ENCODE measurements at places on chromosomes 13 and 19.

- no peak for DNase-seq
Observed at GRCh38 chr13:75410207-75410606, 71.8 kb downstream of the TBC1D4 start.

- no peak for DNase-seq
Observed at GRCh38 chr19:39705578-39706188, 1.4 kb downstream of the LGALS14 start.

- DNase-seq, result no peak
Observed at GRCh38 chr19:410243-410781, 1.4 kb upstream of the C2CD4C start.

GRCh38 chr19:43534816-43535761 lies 2.1 kb downstream of the ZNF575 start:
- DNase-seq, result peak; percentile 89

DNA sequence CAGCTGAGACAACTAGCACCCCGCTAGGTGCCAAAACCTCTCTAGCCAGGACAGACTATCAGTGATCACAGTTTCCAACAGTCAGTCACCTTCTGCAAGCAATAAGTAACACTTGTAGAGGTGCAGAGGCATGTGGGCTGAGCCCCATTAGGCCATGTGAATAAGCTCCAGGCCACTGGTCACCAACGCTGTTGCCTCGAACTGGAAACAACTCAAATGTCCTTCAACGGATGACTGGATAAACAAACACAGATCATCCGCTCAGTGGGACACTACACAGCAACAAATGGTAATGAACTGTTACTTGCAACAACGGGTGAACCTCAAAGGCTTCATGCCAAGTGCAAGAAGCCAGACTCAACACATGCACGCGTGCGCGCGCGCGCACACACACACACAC lies 27.5 kb upstream of the TMEM160 start:
- DNase-seq, result no peak

DNA sequence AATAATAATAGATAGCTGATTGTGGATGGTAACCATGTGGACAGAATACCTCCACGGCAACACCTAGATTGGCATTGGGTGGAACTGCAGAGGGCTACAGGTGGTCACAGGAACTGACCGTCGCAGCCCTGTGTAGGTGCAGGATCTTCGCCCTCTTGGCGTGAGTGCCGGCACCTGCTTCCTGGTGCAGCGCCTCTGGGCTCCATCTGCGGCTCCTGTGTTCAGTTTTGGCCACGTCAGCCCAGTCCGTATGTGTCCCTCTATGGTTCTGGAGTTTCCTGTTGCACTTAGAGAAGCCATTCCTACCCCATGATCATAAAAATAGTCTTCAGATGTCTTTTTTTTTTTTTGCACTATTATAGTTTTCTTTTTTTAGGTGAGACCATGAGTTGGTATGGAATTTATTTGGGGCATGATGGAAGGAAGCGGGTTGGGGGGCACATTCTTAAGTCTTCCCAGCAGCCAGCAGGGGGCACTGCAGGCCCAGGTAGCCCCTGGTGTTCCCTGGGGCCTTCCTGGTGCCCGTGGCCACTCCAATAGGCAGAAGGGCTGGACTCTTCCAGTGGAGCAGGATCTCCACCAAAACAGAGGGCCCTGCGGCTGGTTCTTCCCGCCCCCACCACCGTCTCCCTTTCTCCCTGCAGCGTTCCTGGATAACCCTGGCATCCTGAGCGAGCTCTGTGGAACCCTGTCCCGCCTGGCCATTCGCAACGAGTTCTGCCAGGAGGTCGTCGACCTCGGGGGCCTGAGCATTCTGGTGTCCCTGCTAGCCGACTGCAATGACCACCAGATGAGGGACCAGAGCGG lies 10.1 kb upstream of the SLC25A42 start:
- DNase-seq, result no peak

DNA sequence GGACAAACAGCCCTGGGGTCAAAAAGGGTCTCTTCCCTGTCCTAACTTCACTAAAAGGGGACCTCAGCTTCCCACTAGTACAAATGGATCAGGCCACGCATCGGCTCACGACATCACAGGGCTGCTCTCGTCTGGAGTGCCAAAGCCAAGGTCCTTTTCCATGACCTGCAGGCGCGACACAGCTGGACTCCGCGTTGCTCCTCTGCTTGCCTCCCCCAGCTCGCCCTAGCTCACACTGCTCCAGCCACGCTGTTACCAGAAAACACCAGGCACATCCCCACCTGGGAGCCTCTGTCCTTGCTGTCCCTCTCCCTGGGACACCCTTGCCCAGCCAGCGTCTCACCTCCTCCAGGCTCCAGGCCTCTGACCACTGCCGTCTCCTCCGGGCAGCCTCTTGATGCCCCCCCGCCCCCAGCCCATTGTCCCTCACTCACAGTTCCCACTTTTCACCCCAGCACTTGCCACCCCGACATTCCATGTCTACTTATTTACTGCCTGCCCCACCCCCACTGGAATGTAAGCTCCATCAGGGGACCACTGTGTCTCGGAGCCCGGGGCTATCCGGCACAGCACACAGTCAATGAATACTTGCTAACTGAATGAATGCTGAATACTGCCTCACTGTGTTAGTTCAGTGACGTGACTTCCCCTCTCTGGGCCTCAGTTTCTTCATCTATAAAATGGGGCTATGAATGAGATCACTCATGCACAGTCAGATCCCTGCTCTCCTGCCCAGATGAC lies 20.7 kb downstream of the AKT2 start:
- no peak for DNase-seq

GRCh38 chr13:62014299-62014698 lies 598.6 kb upstream of the PCDH20 start:
- no peak for DNase-seq

DNA sequence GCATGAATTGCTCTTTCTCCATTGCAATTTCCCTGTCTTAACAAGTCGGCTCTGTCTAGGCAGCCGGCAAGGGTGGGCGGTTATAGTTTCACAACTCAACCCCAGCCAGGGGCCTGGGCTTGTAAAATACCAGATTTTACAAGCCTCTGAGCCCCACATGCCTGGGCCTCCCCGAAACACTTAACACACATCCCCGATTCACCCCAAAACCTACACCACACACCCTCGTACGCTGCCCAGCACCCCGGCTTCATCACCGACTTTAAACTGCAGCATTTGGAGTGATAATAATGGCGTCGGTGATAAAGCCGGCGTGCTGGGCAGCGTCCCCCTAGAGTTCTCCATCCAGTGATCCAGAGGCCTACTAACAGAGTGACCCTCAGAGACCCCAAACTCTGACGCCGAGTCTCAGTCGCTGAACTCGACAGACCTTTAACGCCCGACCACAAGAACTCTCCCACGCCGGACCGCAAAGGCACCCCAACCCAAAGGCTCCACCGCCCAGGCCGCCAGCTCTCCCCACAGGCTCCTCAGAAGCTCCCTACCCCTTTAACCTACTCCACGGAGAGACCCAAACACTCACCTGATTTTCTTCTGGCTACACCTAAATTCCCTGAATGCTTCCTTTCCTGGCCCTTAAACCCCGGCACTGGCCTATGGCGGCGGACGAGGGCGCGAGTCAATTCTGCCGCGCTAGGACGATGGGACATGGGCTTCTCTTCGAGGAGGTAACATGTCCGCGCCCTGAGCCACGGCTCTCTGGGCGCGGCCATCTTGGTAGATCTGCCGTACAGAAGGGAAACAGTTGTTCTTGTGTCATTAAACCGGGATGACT lies at the start of gene ZNF649:
Gene ZNF649, minus strand, starts transcription at position 687 of the 835 bp plus-strand sequence. CDS start 4,910 bp downstream, outside the sequence.
- peak; percentile 95 for DNase-seq

DNA sequence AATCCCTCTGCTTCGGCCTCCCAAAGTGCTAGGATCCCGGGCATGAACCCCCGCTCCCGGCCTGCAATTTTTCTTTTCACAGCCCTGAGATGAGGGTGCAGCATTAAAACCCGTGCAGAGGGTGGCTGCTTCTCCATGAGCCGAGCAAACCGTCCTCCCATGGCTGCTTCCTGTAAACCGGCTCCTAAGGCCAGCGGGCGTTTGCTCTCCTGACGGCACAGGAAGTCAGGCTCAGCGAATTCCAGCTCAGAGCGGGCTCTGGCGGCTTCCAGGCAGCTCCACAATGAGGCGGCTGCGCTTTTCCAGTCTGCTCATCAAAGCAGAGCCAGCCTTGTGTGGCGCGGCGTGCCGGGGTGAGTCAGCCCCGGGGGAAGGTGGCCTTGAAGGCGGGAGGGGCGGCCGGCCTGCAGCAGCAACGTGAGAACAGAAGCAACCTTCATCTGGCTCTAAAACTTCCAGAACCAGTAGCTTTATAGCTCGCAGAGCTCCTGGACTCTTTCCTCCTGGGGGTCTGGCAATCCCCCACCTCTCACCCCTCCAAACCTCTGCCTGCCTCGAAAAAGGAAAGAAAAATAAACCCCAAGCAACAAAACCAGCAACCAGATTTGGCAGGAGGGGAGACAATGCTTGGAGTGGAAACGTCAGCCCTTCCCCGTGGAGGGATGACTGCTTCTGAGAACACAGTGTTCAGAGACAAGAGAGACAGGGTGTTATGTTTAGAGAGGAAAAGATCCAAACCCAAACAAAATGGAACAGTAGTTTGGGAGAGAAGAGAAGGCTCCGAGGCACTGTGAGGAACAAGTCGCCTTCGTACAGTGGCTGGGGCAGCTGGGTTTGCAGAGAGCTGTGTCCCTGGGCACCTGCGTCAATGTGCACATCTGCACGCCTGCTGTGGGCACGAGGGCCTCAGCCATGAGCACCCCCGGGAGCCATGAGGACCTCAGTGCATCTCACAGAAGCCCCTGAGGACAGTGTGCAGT lies 67.8 kb downstream of the GADD45B start:
- peak; percentile 98 for DNase-seq

DNA sequence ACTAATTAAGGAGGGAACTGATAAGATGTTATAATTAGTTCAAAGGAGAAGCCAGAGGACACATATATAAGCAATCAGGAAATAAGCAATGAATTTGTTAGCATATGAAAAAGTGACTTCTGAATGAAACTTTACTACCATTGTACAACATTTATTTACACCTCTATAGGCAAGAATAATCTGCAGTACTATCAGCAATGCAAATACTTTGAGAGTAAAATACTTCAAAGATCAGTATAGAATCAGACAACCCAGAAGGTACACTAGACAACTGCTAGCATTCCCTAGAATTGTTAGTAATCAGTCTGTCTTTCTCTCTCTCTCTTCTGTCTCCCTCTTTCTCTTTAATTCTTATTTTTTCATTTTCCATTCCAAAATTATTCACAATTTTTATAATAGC lies 196.8 kb upstream of the ATXN8OS start:
- DNase-seq, result no peak

DNA sequence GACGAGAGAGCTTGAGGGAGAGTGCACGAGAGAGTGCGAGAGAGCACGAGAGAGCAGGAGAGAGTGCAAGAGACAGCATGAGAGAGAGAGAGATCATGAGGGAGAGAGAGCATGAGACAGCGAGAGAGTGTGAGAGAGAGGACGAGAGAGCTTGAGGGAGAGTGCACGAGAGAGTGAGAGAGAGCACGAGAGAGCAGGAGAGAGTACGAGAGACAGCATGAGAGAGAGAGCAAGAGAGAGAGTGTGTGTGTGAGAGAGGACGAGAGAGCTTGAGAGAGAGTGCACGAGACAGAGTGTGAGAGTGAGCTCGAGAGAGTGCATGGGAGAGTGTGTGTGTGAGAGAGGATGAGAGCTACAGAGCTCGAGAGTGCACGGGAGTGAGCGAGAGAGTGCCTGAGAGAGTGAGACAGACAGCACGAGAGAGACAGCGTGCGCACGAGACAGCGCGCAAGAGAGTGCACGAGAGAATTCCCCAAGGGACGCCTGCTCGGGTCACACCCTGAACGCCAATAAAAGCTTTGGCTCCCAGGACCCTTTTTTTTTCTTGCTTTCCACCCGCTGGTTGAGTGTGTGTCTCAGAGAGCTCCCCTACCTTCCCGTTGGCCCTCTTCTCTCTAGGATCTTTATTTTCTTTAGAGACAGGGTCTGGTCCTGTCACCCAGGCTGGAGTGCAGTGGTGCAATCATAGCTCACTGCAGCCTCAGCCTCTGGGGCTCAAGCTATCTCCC lies 3.7 kb downstream of the CD70 start:
- no peak for DNase-seq

- DNase-seq, result no peak
Observed at GRCh38 chr13:24574847-24575246, 62.3 kb upstream of the PARP4 start.

DNA sequence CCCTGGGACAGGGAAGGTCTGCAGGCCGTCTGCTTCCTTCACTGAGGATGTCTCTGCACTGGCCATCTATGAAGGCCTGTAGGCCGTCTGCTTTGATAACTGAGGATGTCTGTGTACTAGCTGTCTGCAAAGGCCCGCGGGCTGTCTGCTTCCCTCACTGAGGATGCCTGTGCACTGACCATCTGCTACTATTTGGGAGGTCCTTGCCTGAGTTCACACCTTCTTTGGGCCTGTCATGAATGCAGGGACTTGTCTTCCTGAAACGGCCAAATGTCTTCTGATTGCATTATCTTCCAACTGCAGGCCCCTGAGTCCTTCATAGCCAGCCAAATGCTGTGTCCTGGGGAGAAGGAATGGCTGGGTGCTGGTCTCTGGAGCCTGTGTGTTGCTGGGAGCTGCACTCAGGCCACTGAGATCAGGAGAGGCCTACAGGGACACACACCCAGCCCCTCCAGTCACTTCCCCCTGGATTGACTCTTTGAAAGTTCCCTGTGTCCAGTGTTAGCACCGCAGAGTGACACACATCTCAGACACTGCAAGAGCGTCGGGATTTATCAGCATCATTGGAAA lies 72.9 kb downstream of the TEX29 start:
- no peak for DNase-seq

DNA sequence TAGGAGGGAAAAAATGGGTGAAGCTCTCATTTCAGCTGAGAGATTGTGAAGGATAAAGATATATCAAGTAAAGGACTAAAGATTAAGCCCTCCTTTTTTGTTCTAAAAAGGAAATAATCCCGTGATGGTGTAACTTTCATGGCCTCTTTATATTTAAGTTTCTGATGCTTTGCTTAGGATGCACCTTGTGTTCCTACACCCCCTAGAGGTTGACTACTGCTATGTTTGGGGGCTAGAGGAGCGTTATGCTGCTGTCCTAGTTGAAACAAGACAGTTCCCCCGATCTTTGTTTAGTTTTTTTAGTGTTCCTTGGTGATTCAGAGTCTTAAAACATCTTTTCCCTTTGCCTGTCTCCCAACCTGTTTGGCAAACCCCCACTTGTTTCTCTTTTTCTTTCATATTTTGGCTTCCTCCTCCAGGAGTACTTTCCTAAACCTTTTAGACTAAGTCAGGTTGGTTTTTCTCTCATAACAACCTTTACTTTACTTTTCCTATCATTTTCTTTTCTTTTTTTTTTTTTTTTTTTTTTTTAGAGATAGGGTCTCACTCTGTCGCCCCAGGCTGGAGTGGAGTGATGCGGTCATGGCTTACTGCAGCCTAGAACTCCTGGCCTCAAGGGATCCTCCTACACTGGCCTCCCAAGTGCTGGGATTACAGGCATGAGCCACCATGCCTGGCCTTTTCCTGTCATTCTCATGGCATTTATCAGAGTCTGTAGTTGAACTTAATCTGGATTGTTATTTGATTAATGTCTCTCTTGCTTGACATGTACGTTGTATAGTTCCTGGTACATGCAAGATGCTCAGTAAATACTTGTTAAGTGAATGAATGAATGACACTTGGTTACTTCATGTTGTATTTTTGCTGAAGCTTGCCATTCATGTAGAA lies 2.8 kb downstream of the UBA2 start:
- no peak for DNase-seq

GRCh38 chr13:79673310-79673992 lies 192.5 kb downstream of the NDFIP2 start:
- DNase-seq, result no peak

GRCh38 chr19:55384131-55384919 lies at the start of gene TMEM238:
TMEM238 (minus strand) TSS chr19:55384292; CDS start chr19:55384259, 33 bp downstream.
- peak; percentile 37 for DNase-seq

- DNase-seq, result no peak
Observed at GRCh38 chr19:38229585-38230073, 5.6 kb upstream of the DPF1 start.

GRCh38 chr13:114099191-114099590 lies 33.2 kb downstream of the RASA3 start:
- DNase-seq, result peak; percentile 60

- DNase-seq, result no peak
Observed at GRCh38 chr13:76503766-76504165, 382.4 kb downstream of the KCTD12 start.

Measured in lower leg skin (tissue), 4 donors.